Activated CD4-positive, alpha-beta memory T cell treated with anti-CD3 and anti-CD28 coated beads for 36 hours (primary cell): ENCODE measurements at places on chromosomes 6 and 20.
A peak's percentile ranks its signal among the peaks of the same experiment; 100 is the strongest.

- no peak for DNase-seq
These were observed 59.3 kb upstream of the STMND1 start for GRCh38 chr6:17042422-17043147.

DNA sequence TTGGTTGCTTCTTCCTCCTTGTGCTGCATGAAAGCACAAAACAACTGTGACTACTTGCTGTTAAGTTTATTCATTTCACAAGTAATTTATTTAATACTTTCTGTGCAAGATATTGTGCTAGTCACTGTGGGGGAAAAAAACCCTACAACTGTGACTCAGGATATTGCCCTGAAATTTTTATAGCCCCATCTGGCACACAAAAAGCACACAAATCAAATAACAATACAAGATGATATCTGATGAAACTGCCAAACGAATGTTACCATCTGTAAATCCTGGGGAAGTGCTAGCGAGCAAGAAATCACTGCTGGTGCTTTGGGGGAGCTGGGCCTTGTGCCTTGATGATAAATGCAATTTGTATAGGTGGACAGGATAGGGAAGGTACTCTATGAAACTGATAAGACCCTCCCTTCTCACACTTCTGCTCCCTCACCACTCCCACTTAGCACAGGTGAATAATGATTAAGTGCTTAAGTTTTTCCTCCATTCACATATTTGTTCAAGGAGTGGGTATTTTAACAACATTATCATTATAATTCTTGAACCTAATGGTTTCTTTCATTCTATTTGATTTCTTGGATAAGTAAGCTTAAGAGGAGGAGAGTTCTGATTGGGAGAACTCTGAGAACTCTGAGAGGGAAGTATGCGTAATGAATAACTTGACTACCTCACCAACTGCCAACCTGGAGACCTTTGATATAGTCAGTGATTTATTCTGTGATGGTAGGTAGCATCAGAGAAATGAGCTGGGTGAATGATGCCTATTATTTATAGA, 115.3 kb downstream of the RTN4IP1 start:
- DNase-seq, result peak; percentile 21

DNA sequence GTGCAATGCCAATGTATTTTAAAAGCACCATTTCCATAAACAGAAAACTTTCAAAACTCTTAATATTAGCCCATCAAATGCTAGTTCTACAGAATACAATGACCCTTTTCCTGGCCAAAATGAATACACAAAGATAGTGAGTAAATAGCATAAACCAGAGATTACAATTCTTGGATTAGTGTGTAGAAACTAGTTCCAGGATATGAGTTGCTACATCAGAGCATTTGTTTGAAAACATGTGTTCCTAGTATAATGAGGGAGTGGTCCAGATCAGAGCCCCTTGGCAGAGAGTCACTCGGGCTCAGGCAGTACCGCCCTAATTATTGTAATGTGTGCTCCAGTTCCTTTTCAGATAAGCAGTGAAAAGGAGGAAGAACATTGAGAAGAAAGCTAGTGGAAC, 63.7 kb upstream of the COL21A1 start:
- DNase-seq, result no peak

DNA sequence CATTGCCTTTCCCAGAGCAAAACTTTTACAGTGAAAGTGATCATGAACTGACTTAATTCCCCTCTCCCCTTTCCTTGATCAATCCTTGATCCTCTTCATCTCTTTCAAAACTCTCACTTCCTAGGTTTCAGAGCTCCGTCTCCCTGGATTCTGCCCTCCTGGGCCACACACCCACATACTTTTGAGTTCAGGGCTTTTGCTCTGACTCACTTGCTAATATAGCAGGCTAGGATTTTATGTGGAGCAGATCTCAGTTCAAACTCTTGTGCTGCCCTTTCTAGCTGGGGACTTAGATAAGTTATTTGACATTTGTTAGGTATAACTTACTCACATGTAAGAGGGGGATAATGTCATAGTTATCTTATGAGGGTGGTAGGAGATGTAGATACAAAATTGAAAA, 109.1 kb upstream of the MLIP start:
- no peak for DNase-seq

GRCh38 chr20:19375801-19376200, 163.4 kb downstream of the SLC24A3 start:
- DNase-seq, result no peak

GRCh38 chr6:109373331-109373730, 8.9 kb downstream of the CD164 start:
- peak; percentile 45 for DNase-seq

DNA sequence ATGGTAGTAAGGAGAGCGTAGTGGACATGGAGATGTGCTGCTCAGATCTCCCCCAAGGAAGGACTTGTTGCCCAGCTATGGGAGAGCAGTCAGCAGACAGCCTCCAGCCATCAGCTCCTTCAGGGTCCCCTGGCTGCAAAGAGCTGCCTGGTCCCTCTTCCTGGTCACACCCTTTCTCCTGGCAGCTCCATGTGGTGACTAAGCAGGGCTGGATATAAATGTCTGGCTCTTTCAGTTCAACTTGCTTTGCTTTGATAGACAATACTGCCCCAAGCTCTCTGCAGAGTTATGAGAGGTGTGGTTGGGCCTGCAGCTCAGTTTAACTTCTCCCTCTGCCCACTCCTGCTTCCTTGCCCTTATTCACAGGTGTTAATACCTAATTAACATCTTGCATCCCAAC, 64.1 kb upstream of the DDR1 start:
- DNase-seq, result no peak

GRCh38 chr6:8269094-8269493, 166.3 kb downstream of the SLC35B3 start:
- DNase-seq, result no peak

DNA sequence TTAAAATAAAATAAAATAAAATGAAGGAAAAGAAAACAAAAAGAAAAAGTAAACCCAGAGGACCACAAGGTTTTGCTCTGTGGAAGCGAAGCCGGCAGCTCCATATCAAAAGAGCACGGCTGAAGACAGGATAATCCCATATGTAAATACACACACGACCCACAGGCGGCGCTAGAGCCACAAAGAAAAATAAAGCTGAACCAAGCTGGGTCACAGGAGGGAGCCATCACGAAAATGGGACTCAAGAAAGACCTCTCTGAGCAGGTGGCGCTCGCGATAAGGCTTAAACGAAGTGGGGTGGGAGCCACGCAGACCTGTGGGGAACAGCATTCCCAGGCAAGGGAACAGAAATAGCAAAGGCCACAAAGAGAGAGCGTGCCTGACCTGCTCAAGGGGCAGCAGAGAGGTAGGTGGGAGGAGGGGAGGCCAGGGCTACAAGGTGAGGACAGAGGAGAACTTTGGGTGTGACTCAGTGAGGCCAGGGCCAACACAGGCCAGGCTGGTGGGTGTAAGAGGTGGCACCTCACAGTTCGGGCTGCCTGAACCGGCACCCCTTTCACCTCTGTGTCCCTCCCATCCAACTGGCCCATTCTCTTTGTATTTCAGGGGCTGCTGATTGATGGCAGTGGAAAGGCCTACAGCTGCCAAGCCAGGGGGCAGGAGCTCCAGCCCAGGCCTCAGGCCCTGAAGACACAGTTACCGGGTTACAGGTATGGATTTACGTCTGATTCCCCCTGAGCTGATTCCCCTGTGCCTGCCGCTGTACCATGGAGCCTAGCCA, 26.0 kb downstream of the PTGIS start:
- peak; percentile 87 for DNase-seq

- no peak for DNase-seq
These were observed 18.3 kb downstream of the MARCKS start for GRCh38 chr6:113875470-113875869.

GRCh38 chr6:89433252-89434149, 549 bp downstream of the ANKRD6 start:
- DNase-seq, result peak; percentile 38

DNA sequence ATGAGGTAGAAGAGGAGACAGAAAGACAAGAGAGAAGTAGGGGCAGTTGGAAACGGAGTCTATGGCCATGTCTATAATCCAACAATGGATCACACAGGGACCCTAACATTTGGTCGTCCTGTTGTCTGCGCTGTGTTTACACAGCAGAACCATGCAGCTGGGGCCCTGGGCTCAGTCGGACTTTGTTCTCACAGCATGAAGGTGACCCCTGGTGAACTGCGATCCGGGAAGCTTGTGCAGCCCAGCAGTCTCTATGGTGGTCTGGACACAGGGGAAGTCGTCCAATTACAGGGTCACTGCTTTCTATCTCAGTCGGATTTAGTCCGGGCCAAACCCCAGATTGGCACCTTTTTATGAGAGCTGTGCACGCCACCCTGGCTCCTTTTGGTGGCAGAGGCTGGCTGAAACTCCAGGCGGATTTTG, 153.6 kb downstream of the FOXA2 start:
- DNase-seq, result no peak

- no peak for DNase-seq
These were observed 244.0 kb downstream of the RIMS1 start for GRCh38 chr6:72130327-72130726.

- DNase-seq, result no peak
These were observed 32.1 kb downstream of the SMLR1 start for GRCh38 chr6:130859161-130859867.

DNA sequence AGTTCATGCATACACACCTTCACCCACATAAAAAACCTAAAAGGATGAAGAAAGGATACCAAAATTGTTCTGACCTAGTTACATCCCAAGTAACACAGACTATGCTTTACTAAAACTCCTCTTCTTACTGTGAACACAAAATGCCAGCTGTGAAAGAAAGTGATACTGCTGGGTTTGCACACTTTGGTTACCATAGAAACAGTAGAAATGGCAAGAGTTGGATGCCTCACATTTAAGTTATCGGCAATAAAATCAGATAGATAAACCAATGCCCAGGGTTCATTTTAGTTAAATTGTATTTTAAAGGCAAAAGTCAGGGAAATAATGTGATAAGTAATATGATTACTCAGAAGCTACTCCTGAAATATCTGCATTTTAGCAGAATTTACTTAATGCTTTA, 161.9 kb downstream of the CDK19 start:
- DNase-seq, result no peak

DNA sequence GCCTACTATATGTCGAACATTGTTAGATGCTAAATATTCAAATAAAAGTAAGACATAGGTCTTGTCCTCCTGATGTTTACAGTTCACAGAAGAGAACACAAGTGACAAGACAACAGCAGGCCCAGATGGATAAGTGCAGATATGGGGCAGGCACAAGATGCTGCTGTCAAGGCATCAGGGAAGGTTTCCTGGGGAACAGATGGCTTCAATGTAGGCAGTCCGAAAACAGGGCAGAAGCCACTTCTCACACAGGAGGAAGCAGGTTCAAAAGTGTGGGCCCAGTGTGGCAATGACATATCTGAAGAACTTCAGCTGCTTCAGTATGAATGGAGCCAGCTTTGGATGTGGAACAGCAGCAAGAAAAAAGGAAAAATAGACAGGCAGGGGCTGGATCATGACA, 32.5 kb downstream of the HLA-DPB1 start:
- no peak for DNase-seq
